NCI-H524 treated with DMSO at 0.1 percent for 48 hours (cell line): ENCODE measurements at places on chromosomes 2 and 18.

DNA sequence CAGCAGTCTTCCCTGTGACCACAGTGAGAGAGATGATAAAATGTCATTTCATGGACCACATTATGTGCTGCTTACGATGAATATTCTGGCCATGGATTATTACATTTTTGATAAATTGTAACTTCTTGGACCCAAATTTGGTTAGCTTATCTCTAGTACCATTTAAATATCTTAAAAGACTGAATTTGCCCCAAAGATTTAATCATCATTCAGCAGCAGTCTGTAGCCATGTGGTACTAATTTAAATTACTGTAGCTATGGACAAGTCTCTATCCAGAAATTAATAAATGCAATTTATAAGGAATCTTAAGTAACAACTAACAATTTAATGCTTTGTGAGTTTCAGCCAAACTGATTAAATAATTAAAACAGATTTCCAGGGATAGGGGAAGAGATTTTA lies 644.9 kb upstream of the FANCL start:
- DNase-seq: no peak

DNA sequence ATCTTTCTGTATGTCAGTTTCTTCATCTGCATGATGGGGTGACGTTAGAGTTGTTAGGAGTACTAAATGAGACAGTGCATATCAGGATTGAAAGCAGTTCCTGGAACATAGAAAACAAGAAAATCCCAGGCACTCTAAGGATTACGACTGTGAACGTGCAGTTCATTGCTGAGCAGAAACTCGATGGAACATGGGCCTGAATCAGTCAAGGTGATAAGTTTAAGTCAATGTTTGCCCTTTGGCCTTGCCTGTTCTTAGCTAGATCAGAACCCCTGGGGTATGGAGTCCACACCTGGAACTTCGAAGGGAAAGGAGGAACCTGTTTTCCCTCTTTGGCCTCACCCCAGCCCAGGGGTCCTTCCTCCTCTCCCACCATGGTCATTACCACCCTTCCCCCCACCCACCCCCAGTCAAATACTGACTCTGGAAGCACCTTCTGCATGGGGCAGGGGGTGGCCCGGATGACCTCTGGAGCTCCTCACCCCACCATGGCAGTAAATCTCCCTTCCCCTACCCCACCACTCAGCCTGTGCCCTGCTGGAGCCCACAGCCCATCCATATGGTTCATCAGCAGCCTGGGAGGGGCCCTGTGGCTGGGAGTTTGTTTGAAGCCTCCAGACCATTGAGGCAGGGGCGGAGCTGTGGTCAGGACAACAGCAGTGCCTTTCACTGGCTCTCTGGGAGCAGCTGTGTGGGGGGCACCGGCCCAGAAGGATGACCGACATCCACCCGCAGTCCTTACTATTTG lies 164.1 kb downstream of the SMAD7 start:
- DNase-seq: no peak

- no peak for DNase-seq
Observed at GRCh38 chr2:231714639-231715498, 6.5 kb downstream of the PTMA start.

DNA sequence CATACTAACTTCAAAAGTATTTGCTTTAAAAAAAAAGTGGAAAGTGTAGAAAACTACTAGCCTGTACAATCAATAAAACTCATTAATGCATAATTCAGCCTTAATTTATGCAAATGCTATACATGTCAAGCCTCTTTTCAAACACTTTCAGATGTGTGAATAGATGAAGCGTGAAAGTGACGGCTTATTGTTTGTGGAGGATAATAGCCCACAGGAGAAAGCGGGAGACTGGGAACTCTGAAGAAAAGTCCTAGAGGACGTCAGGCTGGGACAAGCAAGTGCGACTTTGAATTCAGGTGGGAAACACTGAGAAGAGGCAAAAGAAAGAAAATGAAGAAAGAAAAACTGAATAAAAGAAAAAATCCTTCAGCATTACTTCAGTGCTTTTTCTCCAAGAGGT lies 108.5 kb downstream of the STK39 start:
- DNase-seq: no peak

GRCh38 chr18:13715330-13715729 lies 11.0 kb downstream of the FAM210A start:
- DNase-seq: no peak

GRCh38 chr2:164917296-164917903 lies 37.9 kb downstream of the SLC38A11 start:
- DNase-seq: no peak

GRCh38 chr2:108414945-108415344 lies 34.1 kb upstream of the GCC2 start:
- DNase-seq: no peak

- no peak for DNase-seq
Observed at GRCh38 chr2:198400999-198401398, 596.6 kb downstream of the PLCL1 start.

DNA sequence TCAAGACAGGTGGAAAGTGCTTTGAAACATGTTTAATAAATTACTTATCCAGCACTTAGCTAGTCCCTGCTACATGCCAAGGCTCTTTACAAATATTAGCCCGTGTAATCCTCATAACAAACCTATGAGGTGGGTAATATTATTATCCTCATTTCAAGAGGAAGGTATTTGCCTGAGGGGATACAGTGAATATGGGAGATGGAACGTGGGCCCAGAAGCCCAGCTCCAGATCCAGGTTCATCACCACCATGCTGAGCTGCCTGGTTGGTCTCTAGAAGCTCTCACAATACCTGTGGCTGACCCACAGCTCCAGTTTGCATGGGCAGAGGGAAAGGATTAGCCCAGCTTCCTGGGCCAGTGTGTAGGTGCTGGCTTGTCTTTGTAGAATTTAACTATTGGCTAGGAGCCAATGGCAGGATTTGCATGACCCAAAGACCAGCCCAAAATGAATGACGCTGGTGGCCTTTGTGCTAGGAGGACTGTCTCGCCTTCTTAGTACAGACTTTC lies 61.6 kb upstream of the ATP8B1 start:
- no peak for DNase-seq

- no peak for DNase-seq
Observed at GRCh38 chr2:196125596-196125995, 45.8 kb downstream of the STK17B start.
